H7 (cell line): ENCODE measurements at places on chromosomes 7 and 10.

GRCh38 chr7:150401861-150402631 is 22.9 kb downstream of the ZNF775 start:
- DNase-seq = peak; percentile 83

- DNase-seq = peak; percentile 95
Observed at GRCh38 chr7:28956608-28957063, 1.5 kb downstream of the TRIL start.

DNA sequence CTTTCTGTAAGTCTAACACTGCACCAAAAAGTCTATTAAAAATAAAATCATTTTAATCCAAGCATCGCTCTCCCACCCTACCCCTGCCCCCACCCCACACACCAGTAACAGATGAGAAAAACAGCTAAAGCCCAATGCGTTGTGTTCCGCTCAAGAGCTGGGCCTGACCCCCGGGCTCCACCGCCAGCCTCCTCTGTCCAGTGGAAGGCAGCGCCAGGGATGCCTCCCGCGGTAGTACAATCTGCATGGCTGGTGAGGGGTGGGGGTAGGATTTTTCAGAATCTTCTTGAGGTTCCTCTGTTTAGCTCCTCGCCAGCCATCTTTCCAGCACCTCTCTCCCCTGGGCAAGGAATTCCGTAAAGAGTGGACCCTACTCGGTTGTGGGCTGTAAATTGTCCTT is 12.1 kb downstream of the THSD7A start:
- DNase-seq = no peak

- DNase-seq = no peak
Observed at GRCh38 chr10:103986360-103986759, 19.4 kb downstream of the SLK start.

DNA sequence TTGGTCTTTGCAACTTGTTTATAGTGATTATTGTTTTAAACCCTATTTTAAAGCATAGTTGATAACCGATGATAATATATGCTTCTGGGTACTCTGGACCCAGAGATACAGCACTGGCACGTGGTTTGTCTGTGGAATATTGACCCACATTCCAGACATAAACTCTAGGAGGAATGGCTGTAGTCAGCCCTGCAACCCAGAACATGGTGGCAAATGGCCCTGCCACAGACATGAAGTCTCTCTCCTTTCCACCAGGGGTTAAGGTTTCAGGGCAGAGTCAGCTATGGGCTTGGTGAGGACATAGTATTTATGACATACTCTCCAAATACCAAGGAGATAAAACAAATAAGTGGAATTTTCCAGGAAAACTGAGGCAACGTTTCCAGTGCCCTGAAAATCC is 83.6 kb downstream of the NAMPT start:
- DNase-seq = peak; percentile 26

DNA sequence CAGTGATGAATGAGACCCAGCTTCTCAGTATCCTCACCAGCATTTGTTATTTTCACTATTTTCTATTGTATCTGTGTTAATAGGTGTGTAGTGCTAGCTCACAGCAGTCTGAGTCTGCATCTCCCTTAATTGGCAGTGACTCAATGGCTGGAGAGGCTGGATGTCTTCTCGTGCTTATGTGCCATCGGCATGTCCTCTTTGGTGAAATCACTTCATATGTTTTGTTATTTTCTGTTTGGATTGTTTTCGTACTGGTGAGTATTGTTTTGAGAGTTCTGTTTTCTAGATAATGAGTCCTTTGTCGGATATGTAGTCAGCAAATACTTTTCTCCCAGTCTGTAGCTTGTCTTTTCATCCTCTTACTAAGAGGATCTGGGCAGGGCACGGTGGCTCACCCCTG is 66.1 kb downstream of the AMZ1 start:
- DNase-seq = no peak

DNA sequence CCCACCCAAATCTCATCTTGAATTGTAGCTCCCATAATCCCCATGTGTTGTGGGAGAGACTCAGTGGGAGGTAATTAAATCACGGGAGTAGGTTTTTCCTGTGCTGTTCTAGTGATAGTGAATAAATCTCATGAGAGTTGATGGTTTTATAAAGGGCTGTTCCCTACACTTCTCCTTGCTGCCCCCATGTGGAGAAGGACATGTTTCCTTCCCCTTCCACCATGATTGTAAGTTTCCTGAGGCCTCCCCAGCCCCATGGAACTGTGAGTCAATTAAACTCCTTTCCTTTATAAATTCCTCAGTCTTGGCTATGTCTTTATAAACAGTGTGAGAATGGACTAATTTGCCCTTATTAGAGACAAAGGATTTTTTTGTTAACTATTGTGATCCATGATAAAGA is 48.5 kb upstream of the MKX start:
- no peak for DNase-seq

GRCh38 chr10:1384026-1384425 is 327.8 kb downstream of the WDR37 start:
- no peak for DNase-seq

DNA sequence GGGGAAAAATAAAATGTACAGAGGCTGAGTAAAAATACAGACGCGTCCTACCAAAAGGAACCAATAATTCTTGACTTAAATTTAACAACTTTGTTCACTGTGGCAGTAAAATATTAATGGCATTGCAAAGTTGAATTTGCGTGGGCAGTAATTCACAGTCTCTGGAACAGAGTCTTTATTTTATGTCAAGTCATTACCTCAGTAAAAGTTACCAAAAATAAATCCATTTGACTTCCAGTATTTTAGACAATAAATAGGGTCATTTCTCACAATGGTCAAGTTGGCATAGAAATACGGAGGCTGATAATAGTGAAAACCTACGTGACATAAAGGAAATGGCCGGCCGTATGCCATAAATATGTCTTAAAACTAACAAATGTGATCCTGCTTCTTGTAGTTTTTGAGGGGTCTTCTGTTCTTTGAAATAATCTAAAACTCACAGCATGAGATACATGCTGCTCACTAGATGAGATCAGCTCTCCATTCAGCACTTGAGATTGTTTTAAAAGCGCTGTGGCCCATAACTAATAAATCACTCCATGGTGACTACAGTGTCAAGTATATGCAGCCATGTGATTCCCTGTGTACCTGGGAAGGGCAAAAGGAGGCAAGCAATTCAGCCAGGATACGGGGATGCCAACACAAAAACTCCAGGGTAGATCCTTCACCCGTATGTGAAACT is 75.3 kb downstream of the DOCK4 start:
- no peak for DNase-seq

GRCh38 chr7:16652240-16652583 is 6.2 kb downstream of the BZW2 start:
- no peak for DNase-seq

DNA sequence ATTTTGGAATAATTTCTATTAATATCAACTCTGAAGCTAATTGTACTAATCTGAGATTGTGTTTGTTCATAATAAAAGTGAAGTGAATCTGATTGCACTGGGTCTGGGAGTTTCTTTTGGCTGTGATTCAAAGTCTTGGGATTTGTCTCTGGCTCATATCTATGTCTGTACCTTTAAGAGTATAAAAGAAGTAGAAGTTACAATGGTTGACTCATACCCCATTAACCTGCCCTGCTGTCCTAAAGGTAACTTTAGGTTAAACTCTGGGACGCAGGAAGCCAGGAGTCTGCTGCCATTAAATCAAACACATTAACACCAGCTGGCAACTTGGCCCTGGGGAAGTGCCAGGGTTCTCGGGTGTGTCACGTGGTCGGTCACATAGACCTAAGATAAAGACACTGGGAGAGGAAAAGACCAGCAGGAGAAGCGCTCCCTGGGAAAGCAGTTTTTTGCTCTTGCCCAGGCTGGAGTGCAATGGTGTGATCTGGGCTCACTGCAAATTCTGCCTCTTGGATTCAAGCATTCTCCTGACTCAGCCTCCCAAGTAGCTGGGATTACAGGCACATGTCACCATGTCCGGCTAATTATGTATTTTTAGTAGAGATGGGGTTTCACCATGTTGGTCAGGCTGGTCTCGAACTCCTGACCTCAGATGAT is 17.8 kb downstream of the SCD start:
- DNase-seq = peak; percentile 45

- no peak for DNase-seq
Observed at GRCh38 chr7:25812086-25812850, 339.7 kb upstream of the NFE2L3 start.

DNA sequence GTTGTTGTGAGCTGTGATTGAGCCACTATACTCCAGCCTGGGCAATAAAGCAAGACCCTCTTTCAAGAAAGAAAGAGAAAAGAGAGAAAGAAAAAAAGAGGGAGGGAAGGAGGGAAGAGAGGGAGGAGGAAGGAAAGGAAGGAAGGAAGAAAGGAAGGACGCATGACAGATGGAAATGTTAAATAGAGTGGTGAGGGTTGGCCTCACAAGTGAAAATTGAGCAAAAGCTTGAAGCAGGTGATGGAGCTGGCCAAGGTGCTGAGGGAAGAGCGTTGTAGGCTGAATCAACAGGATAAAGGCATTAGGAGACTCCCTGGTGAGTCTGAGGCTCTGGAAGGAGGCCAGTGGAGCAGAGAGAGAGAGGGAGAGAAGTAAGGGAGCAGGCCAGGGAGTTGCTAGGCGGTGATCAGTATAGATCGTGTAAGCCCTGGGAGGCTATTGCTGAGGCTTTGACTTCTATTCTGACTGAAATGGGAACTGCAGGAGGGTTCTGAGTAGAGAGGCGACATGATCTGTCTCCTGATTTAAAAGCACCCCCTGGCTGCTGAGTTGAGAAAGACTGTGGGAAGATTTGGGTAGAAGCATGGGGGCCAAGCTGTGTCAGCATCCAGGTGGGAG is 26.5 kb upstream of the TMEM248 start:
- peak; percentile 53 for DNase-seq

- no peak for DNase-seq
Observed at GRCh38 chr10:118531105-118531852, 64.2 kb downstream of the PRLHR start.

GRCh38 chr10:4568731-4569130 is 257.3 kb upstream of the AKR1E2 start:
- DNase-seq = no peak

DNA sequence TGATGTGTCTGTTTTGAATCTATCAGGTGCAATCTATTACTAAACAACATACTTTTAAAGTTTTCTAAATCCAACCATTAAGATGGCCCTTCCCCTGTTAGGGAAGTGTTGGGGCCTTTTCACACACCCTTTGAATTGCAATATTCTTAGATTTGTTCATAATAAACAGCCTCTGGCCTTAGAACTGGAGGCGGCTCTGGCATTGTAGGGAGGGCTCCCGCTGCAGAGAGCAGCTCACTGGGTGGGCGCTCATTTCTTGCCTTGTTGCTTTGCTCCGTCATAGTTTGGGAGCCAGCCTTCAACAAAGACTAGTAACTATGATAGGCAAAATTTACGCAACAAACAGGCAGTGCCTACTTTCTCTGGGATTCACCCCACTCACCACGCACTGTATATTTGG is 4.2 kb upstream of the HOXA10 start:
- DNase-seq = peak; percentile 39

GRCh38 chr7:47392241-47392759 is 189.6 kb downstream of the TNS3 start:
- no peak for DNase-seq

DNA sequence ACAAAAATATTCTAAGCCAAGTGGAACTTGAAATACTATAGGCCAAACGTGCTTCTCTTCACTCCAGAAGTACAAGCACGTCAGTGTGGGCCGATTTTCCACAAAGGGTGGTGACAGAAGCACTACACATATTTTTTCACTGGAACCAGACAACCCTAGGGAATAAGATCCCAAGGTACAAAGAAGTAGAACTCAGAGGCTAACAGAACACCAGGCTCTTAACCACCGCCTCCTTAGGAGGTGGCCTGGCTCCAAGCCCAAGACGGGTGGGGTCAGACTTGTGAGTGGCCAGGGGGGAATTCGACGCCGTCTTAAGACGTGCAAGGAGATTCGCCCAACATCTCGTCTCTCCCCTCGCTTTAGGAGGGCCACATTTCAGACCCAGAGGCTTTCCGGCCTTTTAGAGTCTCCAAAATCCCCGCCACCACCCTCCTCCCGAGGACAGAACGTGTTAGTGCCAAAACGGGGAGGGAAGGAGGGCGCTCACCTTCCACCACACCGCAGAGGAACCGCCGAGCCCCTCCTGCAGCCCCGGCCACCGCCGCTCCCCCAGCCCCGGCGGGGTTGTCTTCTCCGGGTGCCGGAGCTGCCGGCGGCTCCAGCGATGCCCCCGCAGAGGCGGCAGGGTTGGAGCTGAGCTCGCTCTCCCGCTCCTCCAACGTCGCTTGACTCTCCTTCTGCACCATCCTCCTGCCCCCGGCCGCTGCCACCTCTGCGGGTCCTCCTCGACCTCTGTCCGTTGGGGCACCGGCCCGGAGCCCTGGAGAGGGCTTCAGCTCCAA is 716 bp downstream of the OGA start:
- DNase-seq = peak; percentile 74

GRCh38 chr7:90760892-90761291 is 164.8 kb downstream of the CDK14 start:
- no peak for DNase-seq

- DNase-seq = peak; percentile 60
Observed at GRCh38 chr10:23001901-23002516, 74.2 kb downstream of the ARMC3 start.

DNA sequence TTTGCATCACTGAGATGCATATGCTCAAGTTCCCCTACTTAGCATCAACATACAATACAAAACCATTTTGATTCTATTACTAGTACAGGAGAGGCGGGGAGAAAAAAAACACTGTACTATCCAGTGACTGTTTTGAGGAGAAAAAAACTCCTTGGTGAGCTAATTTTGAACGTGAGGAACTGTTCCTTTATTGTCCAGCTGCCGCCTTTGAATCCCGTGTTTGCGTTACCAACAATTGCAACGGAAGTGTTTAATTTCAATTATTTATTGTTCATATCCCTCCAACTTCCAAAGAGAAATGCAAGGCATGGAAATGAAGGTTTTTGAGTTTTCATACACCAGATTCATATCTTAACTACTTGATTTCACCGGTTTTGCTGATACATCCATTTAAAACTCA is 66.4 kb upstream of the ARHGAP21 start:
- DNase-seq = no peak

DNA sequence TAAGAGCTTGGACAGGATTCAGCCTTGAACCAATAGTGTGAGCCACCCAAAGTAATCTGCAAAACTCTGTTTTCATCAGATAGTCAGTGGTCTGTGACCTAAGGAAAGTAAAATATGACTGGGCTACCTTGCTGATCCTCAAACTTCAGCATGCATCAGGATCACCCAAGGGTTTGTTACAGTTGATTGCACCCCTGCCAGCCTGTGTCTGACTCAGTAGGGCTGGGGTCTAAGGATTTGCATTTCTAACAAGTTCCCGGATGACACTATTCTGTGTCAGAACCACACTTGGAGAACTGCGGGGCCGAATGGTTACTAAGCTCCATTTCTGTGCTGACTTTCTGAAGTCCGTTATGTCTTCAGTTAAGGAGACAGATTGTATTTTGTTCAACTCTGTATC is 40.6 kb upstream of the TSPAN13 start:
- DNase-seq = no peak

GRCh38 chr10:38047666-38048065 is 37.2 kb downstream of the ZNF33A start:
- no peak for DNase-seq

- no peak for DNase-seq
Observed at GRCh38 chr10:88246675-88247074, 336.4 kb downstream of the RNLS start.

- no peak for DNase-seq
Observed at GRCh38 chr7:140512317-140513000, 33.2 kb upstream of the MKRN1 start.

GRCh38 chr7:25517906-25518305 is 289.6 kb upstream of the NPVF start:
- peak; percentile 23 for DNase-seq

- peak; percentile 35 for DNase-seq
Observed at GRCh38 chr10:60434418-60435046, 44.9 kb upstream of the ANK3 start.

GRCh38 chr10:62541811-62542210 is 167.6 kb downstream of the ZNF365 start:
- no peak for DNase-seq
